Stimulated activated naive CD4-positive, alpha-beta T cell treated with Interleukin-2 at 50 U/mL for 16 hours (primary cell): ENCODE measurements at places on chromosomes 3 and 15.

DNA sequence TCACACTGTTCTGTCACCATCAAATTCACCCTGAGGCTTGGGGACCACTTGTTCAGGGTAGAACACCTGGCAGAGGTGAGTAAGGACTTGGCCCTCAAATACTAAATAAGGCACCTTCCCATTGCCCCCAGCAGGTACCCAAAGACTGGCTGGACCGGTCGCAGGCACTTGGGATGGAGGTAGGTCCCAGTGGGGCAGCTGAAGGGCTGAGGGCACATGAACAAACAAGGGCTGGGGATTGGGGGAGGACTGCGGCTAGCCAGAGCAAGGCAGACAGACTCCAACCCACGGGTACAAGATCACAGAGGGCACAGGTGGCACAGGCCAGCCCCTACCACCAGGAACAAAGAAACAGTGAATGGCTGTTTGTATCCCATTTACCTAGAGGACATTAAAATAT is 1.9 kb downstream of the MRPS25 start:
- no peak for DNase-seq

DNA sequence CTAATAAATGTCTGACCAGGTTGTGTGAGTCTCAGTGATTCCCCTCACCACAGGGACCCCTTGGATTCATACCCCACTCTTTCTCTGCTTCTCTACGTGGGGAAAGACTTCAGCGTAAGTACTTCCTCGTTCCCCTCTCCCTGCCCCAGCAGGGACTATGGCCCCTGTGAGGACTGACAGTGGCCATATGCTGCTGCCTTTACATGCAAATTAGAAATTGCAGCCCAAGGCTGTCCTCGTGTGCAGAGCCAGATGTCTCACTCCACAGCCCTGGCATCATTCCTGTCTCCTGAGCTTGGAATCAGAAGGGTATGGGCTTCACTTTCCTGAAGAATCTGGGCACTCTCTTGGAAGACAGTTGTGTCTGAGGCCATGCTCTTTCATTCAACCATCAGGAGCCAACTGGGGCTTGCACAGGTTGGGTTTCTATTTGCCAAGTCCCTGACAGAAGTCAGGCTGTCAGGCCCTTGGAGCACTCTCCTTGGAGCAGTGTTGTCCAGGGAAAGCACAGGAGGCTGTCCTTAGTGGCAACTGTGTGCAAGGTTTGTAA is 30.5 kb upstream of the IQCF2 start:
- no peak for DNase-seq

DNA sequence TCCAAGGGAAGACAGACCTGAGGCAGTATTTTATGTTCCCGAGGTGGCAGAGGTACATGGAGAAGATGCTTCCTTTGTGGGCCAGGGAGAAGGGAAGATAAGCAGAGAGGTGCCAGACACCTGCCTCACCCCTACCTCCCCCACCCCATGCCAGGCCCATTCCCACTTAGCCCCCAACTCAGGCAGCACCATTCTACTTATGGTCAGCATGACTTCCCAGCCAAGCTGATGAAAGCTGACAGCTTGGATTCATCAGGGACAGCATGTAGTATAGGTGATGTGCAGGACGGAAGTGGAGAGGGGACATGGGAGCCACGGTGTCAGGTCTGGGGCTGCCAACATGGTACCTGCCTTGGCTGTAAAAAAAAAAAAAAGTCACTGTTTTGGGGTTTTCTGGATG is 57.5 kb upstream of the CSPG4 start:
- no peak for DNase-seq

DNA sequence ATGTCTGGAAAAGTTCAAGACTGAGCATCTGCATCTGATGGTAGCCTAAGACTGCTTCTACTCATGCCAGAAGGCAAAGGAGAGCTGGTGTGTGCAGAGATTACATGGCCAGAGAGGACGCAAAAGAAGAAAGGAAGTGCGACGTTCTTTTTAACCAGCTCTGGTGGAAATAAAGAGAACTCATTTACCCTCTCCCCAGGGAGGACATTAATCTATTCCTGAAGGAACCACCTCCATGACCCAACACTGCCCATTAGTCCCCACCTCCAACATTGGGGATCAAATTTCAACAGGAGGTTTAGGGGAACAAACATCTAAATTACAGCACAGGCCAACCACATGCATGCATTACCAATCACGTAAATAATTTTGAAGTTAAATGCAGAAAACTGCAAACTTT is 1.5 kb upstream of the NCK1 start:
- DNase-seq = no peak

DNA sequence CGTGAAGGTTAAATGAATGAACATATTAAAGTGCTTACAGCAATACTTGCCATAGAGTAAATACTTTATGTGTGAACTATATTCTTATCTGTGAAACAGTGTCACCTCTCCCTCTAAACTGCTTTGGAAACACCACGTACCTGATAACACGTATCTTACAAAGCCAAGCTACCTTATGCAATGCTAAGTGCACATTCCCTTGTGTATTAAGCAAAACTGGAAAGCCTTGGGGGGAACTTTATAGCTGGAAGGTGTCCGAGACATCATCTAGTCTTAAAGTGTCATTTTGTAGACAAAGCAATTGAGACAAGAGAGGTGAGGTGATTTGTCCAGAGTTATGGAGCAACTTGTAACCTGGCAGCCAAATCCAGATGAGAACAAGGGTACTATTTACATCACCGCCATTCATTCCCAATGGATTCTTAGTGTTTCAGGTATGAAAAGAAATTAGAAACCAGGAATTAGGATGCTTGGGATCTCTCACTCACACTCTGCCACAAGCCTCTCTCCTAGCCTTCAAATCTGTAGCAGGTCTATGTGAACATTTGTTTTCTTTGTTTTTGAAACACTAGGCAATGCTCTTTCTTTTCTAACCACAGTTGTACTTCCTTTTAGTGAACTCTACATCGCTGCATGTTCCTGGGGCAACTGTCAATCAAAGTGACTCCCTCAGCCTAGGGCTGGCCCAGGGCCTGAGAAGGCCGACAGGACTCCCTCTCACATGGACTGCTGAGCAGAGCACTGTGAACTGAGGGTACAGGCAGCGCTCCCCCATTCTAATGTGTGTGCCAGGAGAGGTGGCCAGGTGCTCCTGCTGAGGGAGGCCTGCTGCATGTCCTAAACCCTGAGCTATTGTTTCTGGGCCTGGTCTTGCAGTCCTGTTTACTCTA is 13.9 kb upstream of the MGLL start:
- DNase-seq = no peak

GRCh38 chr15:64828985-64829384 is 3.5 kb upstream of the PIF1 start:
- no peak for DNase-seq

DNA sequence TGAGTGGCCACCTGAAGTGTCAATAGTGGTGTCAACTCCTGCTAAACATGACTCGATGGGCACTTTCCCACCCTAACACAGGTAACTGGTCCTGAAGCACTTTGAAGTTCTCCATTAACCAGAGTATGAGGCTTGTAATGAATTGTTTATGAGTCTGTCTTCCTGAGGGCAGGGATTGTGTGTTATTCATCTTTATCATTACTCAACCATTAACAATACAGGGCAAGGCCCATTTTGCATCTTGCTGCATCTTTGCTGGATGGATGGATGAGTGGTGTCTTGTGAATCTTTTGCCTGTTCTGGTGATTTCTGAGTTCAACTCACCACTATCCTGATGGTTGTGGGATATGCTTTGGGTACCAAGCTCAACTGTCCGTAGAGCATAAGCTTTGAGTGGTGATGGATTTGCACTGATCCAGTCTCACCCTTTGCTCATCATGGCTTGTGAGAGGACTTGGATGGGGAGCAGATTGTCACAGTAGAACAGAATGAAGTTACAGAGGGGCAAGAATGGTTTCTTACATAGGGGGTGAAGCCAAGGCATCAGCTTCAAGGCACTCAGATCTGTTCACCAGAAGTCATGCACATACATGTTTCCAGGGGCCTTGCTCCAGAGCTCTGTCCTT is 22.3 kb upstream of the EPB42 start:
- DNase-seq = no peak

GRCh38 chr15:77840991-77841775 is 208.5 kb upstream of the LINGO1 start:
- DNase-seq = no peak

DNA sequence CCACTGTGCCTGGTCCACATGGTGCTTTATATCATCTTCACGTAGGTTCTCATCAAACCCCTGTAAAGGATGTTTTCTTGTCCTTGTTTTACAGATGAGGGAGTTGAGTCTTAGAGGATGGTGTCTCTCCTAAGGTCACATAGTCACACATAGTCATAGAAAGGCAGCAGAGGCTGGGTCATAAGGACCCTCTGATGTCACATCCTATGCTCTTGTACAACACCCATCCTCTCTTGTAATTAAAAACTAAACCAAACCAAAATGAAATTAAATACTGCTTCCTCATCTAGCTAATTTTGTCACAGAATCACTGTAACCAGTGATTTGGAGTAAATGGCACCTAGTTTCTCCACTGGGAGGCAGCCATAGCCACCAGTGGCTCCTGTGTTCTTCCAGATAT is 21.8 kb upstream of the ATP1B3 start:
- no peak for DNase-seq

- DNase-seq = no peak
These were observed 782.2 kb upstream of the GOLIM4 start for GRCh38 chr3:168877899-168878298.

DNA sequence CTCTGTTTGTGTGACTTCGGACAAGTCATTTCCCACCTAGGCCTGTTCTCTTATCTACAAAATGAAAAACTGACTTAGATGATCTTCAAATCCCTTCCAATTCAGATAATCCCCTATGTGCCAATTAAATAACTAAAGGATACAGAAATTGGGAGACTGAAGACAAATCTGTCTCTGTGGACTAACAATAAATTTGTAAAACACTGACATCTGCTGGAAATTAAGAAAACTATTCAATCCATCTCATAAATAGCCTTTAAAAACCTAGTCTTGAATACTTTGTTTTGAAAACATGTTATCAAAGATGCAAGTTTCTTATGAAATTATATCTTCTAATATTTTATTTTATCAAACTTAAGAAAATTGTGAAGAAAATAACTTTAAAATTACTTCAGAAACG is 38.3 kb downstream of the MTHFS start:
- no peak for DNase-seq

- DNase-seq = no peak
These were observed 32.7 kb upstream of the TM2D3 start for GRCh38 chr15:101684877-101685276.

GRCh38 chr15:55599439-55599838 is 11.3 kb upstream of the PYGO1 start:
- DNase-seq = no peak
